Astrocyte of the spinal cord (primary cell): ENCODE measurements at places on chromosomes 6 and 20.

GRCh38 chr6:145729887-145730286 lies 5.4 kb downstream of the EPM2A start:
- no peak for DNase-seq

- DNase-seq: no peak
These were observed 124.4 kb upstream of the RALGAPA2 start for GRCh38 chr20:20836836-20837235.

DNA sequence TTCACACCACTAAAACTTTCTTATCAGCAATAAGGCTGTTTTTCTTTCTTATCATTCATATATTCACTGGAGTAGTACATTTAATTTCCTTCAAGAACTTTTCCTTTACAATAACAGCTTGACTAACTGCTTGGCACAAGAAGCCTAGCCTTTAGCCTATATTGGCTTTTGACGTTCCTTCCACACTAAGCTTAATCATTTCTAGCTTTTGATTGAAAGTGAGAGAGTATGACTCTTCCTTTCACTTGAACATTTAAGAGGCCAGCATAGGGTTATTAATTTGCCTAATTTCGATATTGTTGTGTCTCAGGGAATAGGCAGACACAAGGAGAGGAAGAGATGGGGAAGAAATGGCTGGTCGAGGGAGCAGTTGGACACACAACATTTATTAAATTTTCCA lies 23.6 kb downstream of the THEMIS start:
- DNase-seq: no peak

DNA sequence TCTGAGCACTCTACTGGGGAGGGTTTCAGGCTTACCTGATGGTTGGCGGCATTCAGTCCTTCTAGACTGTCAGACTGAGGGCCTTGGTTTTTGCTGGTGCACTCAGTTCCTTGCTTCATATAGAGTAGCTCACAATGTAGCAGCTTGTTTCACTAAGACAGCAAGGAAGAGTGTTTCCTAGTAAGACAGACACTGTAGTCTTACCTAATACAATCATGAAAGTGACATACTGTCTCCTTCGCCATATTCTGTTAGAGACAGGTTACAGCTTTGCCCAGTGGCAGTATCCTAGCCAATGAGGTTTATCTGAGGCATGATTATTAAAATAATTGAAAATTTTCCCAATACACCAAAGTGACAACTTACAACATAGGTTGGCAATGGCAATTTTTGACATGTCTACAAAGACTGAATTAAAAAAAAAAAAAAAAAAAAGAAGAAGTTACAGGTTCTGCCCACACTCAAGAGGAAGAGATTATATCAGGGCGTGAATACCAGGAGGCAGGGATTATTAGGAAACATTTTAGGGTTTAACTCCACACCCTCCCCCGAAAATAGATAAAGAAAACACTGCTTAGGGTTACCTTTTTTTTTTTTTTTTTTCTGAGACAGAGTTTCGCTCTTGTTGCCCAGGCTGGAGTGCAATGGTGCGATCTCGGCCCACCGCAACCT lies 66.8 kb downstream of the SCAND1 start:
- DNase-seq: no peak

- DNase-seq: no peak
These were observed 176.9 kb downstream of the FOXA2 start for GRCh38 chr20:22407237-22408193.

GRCh38 chr6:32432050-32432450 lies 7.6 kb upstream of the HLA-DRA start:
- peak; percentile 41 for DNase-seq

DNA sequence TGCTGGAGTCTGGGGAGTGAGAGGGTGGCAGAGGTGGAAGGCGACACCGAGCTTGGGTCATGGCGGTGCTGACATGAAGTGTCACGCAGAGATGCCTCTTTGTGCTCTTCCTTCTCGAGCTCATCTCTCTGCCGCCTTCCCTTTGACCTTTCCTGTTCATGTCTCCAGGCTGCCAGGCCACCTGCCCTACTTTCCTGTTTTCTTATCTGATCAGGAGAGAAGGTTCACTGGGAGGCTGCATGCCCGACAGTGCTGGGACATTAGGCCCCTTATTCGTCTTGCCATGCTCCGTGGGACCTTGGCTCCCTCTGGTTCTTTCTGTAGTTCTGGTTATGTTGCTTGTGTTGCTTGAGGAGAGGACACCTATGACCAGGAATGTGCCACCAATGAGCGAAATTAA lies 33.2 kb downstream of the CST8 start:
- no peak for DNase-seq

- no peak for DNase-seq
These were observed 2.1 kb downstream of the PLCG1 start for GRCh38 chr20:41139227-41140093.

- DNase-seq: peak; percentile 66
These were observed 207.9 kb upstream of the LAMP5 start for GRCh38 chr20:9306521-9306920.

DNA sequence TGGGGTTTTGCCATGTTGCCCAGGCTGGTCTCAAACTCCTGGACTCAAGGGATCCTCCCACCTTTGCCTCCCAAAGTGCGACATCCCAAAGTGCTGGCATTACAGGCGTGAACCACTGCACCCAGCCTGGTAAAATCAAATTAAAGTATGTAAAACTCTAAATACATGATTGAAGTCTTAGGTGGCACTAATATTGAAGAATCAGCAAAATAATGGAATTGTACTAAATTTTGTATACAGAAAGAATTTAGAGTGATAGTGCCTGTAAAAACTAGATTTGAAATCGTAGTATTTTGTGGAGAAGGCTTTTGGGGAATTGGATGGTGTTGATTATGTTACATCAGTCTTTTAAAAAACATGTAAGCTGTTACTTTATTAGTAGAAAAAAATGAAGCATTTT lies 10.0 kb upstream of the PRDM1 start:
- DNase-seq: no peak

GRCh38 chr6:20375436-20375835 lies 26.2 kb upstream of the E2F3 start:
- DNase-seq: no peak

GRCh38 chr6:29763491-29764289 lies 40.5 kb downstream of the HLA-F start:
- peak; percentile 69 for DNase-seq

DNA sequence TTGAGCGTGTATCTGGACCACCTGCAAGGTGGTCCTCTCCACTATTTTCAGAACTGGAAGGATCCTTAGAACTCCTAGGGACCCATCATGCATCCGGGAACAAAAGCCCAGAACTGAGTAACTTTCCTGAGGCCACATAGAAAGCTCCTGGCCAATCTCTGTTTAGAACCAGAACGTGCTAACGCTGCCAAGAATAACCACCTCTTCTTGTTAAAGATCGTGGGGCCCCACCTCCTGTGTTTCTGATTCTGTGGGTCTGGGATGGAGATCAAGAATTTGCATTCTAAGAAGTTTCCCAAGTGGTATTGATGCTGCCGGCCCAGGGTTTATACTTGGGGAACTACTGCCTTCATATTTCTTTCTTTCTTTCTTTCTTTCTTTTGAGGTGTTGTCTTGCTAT lies 13.3 kb downstream of the CD40 start:
- peak; percentile 65 for DNase-seq

GRCh38 chr6:156832669-156833068 lies 55.5 kb downstream of the ARID1B start:
- DNase-seq: no peak

GRCh38 chr6:48610846-48611245 lies 499.8 kb upstream of the PTCHD4 start:
- peak; percentile 24 for DNase-seq

DNA sequence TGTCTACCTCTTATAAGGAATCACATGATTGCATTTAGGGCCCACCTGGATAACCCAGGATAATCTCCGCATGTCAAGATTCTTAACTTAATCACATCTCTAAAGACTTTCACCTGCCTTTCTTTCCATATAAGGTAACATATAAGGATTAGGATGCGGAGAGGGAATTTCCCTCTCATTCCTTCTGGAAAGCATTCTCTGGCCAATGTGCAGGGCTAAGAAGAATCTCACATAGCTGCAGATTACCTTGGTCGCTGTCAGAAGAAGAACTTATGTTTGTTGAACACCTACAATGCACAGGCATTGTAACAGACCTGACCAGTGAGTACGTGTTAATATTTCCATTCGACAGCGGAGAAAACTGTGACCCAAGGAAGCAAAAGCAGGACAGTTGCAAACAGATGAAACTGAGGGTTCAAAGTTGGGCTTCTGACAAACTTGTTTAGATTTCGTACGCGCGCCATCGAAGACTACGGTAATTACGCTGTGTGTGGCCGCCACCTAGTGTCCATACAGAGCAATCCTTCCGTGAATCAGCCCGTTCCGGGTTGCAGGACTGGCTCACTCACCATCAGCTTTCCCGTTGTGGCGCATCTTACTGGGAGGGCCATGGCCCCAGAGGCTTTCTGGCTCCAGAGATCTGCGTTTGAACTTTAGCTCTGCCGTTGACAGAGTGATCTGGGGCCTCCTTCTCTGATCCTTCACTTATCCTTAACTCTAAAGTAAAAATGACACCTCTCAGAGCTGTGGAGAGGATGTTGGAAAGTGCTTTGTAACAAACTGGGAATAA lies 9.5 kb downstream of the C20orf202 start:
- DNase-seq: peak; percentile 59

DNA sequence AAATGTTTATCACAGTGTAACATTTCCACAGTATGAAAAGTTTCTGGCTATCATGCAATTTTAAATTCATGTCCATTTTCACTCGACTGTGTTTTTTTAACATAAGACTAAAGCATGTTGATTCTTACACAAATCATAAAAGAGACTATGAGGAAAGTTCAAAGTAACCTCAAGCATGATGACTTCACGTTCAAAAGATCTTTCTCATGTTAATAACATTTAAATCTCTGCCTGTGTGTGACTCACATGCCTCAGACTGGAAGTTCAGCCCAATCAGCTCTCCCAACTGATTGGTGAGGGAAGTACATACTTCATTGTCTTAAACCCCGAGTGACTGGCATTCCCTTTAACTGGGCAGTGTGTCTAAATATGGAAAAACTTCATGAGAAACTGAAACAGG lies 37.4 kb downstream of the ATXN1 start:
- peak; percentile 95 for DNase-seq

- DNase-seq: peak; percentile 65
These were observed 113.3 kb upstream of the EEF1E1 start for GRCh38 chr6:8215631-8216030.

DNA sequence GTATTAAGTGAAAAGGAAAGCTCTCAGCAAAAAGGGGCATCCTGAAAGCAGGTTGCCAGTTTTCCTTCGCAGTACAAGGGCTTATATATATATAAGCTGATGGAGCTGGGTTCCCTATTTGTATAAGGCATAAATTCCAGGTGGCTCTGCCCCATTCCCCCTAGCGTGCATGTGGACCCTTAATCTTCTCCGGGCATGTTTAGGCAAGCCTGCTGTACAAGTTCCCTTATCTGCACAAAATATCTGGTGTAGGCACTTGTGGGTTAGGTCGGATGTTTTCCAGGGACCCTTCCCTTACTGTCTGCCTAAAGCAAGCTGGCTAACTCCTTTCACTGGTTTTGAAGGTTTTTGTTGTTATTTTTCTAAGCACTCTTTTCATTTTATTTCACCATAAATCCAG lies 140.7 kb downstream of the FUT9 start:
- DNase-seq: no peak

GRCh38 chr6:71478834-71479541 lies 190.4 kb downstream of the OGFRL1 start:
- peak; percentile 94 for DNase-seq

DNA sequence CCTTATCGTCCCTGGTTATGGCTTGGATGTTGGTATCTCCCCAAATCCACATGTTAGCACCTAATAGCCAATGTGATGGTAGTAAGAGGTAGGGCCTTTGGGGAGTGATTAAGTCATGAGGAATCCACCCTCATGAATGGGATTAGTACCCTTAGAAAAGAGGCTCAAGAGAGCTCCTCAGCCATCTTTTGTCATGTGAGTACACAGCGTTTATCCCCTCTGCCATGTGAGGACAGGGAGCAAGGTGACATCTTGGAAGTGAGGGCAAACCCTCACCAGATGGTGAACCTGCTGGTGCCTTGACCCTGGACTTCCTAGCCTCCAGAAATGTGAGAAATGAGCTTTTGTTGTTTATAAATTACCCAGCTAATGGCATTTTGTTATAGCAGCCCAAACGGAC lies 16.1 kb upstream of the SIRPB2 start:
- DNase-seq: no peak

DNA sequence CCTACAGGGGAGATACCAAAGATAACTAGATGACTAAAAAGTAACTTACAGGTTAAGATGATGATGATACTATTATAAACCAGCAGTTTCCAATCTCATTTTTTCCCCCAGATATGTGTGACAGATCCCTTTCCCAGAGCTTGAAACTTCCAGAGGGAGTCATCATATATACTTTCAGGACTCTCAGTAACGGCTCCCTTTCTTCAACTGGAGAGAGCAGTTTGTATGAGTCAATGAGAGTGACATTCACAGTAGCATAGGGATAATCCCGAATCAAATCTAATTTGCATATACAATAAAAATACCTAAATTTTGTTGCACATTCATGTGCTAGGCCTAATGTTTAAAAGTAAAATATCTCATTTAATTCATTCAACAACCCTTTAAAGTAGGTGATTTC lies 29.7 kb downstream of the IGF2R start:
- DNase-seq: no peak

DNA sequence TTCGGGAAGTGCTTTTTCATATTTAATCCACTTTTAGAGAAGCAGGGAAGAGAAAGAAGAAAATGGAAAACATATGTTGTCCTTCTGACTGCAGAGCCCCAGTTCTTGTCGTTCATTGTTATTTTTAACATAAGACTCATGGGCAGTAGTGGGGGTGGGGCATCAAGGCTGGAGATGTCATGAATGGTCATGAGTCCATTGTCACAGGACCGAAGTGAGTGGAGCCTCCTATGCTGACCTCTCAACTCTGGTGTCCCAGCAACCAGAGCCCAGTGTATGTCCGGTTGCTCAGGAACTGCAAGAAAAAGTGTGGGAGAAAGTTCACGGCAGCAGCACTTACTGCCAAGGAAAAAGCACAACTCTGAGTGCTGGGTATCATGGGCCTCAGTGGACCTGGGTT lies 108.6 kb downstream of the BANF2 start:
- DNase-seq: peak; percentile 49

GRCh38 chr6:56638760-56639159 lies 3.9 kb downstream of the DST start:
- DNase-seq: no peak

GRCh38 chr6:32819729-32820128 lies 2.9 kb upstream of the HLA-DOB start:
- peak; percentile 55 for DNase-seq

GRCh38 chr6:45415788-45416518 lies 38.2 kb upstream of the SUPT3H start:
- DNase-seq: no peak

- no peak for DNase-seq
These were observed 59.7 kb downstream of the GRIK2 start for GRCh38 chr6:101453221-101453620.

GRCh38 chr6:26170951-26171841 lies 84.0 kb downstream of the HFE start:
- no peak for DNase-seq

GRCh38 chr20:59448851-59449444 lies 148.5 kb downstream of the EDN3 start:
- no peak for DNase-seq

DNA sequence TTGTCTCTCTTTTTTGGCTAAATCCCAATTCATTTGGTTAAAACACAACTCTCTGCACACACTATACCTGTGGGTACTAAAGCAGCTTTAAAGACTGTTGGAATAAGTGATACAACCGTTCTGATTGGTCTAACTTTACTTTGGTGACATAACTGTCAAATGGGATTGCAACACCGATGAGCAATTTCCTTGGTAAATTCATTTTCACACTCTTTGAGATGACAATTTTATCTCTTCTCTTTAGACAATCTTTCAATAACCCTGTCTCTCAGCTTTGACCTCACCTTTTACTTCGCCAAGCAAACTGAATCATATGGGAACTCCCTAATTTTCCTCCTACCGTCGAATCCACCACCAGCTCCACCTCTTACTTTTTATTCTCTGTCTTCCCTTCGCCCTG lies 60.8 kb downstream of the ECT2L start:
- no peak for DNase-seq
